ENCODE measurements at places on chromosomes 3 and 15.

- DNase-seq: no peak
These were observed 7.5 kb downstream of the TMEM40 start for GRCh38 chr3:12751571-12751970.

DNA sequence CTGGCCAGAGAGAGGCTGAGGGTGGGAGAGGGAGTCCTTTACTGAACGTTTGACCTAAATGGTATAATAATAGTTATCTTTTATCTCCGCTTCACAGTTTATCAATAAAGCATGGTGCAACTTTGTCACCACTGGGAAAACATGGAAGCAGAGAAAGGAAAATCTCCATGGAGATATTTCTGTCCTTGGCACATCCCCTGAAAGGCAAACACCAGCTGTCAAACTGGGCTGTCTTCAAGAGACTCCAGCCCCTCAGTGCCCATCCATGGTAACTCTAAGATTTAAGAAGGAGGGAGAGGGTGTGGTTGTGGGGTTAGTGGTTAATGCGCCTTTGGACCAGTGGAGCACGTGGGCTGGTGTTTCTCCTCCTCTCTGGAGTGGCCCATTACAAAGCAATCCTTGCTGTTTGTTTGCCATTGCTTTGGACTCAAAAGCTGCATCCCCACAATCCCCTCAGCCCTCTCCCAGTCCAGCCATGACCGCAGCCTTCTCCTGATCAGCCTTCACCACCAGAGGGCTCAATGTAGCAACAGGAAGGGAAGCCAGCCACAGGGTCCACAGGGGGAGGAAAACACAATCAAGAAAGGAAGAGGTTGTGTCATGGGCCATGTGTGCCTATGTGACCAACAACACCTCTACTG, 38.2 kb upstream of the FAM174B start:
- no peak for DNase-seq

DNA sequence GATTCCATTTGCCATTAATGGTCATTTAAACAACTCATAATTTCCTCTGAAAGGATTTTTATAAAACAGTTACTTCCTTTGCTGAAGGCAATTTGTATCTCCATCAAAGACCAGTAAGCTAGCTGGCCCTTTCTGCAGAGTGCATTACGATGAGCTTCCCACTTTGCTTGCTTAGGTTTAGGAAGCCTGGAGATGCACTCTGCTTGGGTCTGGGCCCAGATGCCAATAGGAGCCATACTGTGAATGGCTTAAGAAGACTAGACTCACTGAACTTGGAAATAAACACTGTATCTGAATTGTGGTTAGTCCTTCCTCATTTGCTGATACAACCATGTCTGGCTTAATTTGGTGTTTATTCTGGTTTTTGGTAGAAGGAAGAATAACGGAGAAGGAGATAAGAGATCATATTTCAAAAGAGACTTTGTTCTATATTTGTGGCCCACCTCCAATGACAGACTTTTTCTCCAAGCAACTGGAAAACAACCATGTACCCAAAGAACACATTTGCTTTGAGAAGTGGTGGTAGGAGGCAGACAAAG, 38.1 kb downstream of the OXNAD1 start:
- no peak for DNase-seq

DNA sequence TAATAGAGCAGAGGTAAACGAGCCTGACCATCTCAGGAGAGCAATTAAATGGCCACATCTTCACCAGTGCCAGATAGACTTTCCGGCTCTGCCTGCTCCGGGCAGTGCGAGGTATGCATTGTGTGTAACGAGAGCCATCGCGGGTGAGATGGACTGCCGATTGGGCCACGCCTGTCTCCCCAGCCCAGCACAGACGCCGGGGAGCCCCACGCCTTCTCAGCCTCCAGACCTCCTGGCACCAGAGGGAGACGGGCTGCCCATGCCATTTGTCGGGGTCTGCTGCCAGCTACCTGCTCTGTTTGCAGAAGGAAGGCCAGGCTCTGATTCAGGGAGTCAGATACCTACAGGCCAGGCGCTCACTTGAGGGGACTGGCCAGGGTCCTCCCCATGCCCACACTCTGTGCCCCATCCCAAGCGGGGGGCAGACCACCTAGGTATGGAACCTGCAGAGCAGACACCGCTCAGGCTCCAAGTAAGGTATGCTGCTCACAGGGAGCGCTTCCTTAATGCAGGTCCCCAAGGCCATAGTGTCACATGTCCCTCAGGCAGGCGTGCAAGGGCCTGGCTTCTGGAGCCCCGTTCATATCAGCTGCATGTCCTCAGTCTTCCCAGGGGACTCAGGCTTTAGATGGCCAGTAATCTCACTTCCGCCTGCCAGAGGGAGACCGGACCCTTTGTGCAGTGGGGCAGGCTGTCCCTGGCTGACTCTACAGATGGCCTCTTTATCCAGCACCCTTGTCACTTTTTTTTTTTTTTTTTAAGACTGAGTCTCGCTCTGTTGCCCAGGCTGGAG, 62.2 kb downstream of the DNAJB8 start:
- DNase-seq: no peak

GRCh38 chr3:165256554-165257065, 60.4 kb upstream of the SLITRK3 start:
- DNase-seq: no peak

GRCh38 chr15:99450896-99451358, 114.9 kb upstream of the MEF2A start:
- peak; percentile 44 for DNase-seq

- DNase-seq: no peak
These were observed 5.2 kb downstream of the POLR2H start for GRCh38 chr3:184366619-184367289.

- DNase-seq: no peak
These were observed 163.8 kb upstream of the ARHGEF26 start for GRCh38 chr3:153957421-153957820.

DNA sequence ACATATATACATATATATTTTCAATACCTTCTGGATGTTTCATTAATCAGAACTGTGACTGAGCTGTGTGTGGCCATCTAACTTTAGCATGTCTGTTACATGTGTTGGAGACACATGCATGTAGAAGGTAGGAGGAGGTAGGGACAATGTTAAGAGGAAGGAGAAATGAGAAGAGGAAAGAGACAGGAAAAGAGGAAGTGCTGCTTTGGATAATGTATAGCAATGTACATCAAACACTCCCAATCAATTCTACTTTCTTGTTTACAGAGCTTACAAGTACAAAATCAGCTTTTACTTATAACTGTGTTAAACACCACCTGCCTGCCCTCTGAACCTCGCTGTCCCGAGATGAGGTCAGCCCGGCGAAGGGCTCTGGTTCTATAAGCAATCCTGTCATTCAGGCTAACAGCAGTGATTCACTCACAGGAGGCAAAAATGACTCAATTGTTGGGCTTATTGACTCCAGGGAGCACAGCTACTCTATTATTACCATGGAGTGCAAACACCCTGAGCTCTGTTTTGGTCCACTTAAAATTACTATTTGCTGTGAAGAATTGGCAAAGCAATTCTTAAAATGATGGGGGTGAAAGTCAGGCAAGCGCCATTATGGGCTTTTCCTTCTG, 188.9 kb downstream of the MEIS2 start:
- no peak for DNase-seq

GRCh38 chr3:129627350-129628168, 21.1 kb upstream of the PLXND1 start:
- no peak for DNase-seq

GRCh38 chr15:42735382-42736165, 1.4 kb downstream of the CDAN1 start:
- DNase-seq: no peak

DNA sequence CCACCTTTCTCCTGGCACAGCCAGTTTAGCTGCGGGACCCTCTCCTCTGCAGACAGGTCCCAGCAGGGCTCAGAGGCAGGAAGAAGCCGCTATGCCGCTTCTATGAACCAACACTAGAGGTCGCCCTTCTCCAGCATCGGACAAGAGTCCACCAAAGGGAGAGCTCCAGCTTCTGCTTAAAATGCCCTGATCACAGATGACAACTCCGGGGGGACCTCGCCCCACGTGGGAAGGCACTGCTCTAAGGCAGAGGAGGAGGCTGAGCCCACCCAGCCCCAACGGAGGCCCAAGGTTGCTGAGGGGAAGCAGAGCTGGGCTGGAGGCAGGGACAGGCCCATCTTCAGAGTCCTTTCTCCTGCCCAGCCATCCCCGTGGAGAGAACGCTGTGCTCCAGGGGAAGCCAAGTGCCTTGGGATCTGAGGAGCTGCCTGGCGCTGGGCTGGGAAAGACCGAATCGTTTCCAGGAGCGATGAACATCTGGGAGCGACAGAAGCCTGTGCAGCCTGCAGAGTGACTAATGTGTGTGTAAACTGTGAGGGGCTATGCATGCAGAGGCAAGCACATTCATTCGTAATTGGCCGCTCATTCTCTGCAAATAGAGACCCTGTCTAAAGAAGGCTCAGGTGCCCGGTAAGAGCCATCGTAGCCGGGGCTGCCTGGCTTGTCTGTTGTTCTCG, 43.5 kb upstream of the BDH1 start:
- peak; percentile 50 for DNase-seq

- no peak for DNase-seq
These were observed 84.6 kb upstream of the DCBLD2 start for GRCh38 chr3:98986073-98986472.

- no peak for DNase-seq
These were observed 118.9 kb upstream of the IGSF10 start for GRCh38 chr3:151579571-151580270.

- no peak for DNase-seq
These were observed 138.5 kb downstream of the NECTIN3 start for GRCh38 chr3:111210003-111210711.

- no peak for DNase-seq
These were observed 5.9 kb downstream of the RPUSD3 start for GRCh38 chr3:9837701-9838582.

- no peak for DNase-seq
These were observed 4.9 kb upstream of the CHSY1 start for GRCh38 chr15:101256757-101257156.

GRCh38 chr3:80677796-80678195, 910.0 kb upstream of the ROBO1 start:
- no peak for DNase-seq

- no peak for DNase-seq
These were observed 101.2 kb downstream of the CORO2B start for GRCh38 chr15:68679961-68680371.

GRCh38 chr3:115552007-115552406, 71.3 kb upstream of the GAP43 start:
- no peak for DNase-seq

- DNase-seq: no peak
These were observed 89.8 kb downstream of the PDE8A start for GRCh38 chr15:85071504-85071903.

- DNase-seq: no peak
These were observed 20.6 kb downstream of the ETV5 start for GRCh38 chr3:186088335-186088734.

DNA sequence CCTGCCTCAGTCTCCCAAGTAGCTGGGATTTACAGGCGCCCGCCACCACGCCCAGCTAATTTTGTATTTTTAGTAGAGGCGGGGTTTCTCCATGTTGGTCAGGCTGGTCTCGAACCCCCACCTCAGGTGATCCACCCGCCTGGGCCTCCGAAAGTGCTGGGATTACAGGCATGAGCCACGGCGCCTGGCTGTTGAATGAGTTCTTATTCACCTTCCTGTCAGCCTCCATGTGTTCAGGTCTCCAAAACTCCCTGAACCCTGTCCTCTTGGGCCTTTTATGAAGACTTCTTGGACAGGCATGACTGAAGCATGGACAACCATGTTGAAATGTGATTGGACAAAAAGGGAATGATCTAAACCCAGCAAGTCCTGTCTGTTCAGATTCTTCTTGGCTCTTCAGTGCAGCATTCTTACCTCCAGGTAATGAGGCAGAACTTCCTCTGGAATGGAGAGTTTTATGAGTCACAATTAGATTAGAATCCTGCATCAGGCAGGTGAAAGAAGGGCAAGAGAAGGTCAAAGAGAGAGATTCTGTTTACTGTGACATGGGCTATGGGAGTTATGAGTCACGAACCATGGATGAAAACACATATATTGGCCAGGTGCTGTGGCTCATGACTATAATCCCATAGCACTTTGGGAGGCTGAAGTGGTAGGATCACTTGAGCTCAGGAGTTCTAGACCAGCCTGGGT, 23.1 kb upstream of the EIF4A2 start:
- no peak for DNase-seq

- DNase-seq: no peak
These were observed 13.9 kb downstream of the ALPK3 start for GRCh38 chr15:84831028-84831427.

- DNase-seq: no peak
These were observed 5.0 kb downstream of the ZNF385D start for GRCh38 chr3:21745966-21746365.

- DNase-seq: no peak
These were observed 219.8 kb downstream of the CTNNB1 start for GRCh38 chr3:41418961-41419691.

GRCh38 chr3:87209111-87209510, 18.0 kb upstream of the CHMP2B start:
- DNase-seq: no peak

DNA sequence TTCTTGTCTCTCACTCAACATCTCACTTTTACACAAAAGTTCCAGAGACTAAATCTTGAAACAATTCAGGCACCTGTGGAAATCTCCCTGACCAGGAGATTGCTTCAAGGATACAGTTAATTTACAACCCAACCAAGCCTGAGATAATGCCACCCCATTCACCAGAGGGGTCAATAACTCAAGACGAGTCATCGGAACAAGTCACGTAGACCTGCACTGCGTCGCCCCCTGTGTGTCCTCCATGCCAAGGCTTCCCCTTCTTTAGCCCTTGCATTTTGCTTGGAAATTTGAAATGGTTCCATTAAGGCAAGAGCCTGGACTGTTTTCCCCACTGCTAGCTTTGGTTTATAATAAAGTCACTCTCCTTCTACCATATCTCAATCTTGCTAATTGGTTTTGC, 129.0 kb upstream of the NEO1 start:
- DNase-seq: no peak

DNA sequence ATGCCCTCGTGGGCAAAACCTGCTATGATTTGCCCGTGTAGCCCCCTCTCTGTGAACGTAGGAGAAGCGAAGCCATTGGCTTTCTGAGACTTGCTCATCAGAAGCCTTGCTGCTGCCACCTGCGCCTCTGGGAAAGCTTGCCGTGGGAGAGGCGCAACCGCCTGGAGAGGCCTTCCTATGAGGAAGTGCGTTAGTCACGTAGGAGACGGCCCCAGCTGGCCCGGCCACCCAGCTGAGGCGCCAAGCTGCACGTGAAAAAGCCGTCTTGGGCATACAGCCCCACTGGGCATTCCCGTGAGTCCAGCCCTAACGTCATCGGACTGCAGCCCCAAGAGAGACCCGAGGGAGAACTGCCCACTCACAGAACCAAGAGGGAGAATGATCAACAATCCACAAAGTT, 49.1 kb upstream of the TJP1 start:
- DNase-seq: no peak

- DNase-seq: no peak
These were observed 12.4 kb downstream of the PLD1 start for GRCh38 chr3:171797873-171798272.

DNA sequence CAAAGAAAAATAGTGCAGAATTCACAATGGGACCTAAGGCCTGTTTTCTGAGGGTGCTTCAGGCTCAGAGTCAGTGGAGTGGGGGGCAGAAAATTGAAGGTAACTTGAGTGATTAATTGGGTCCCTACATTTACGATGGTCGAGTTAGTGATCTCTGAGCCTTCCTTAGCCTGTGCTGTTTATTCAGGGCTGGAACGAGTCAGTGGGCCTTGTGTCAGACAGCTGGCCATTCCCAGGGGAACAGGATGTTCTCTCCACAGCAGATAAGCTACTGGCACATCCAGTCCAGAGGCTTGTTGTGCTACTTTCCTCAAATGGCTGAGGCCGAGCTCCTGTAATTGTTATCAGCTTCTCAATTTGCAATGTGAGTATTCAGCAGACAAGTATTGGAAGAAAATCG, 29.2 kb upstream of the CNTN3 start:
- no peak for DNase-seq

GRCh38 chr3:195557322-195557721, 14.2 kb upstream of the PPP1R2 start:
- DNase-seq: no peak

- no peak for DNase-seq
These were observed 134.3 kb upstream of the LRRN1 start for GRCh38 chr3:3664935-3665334.
